ENCODE measurements at places on chromosomes 5 and 9. TPM values are rescaled to one million over a fixed set of nuclear protein-coding genes. Genes with fewer than 3 reads are reported as not detected.

The GRM6 gene
- total RNA-seq: not detected

The TMC1 gene
- total RNA-seq: 0.19 TPM

The FOXD4L3 gene
- total RNA-seq: not detected

The HSD17B4 gene
- 96.5 TPM for total RNA-seq

The SPIN1 gene
- 31.4 TPM for total RNA-seq

The CKMT2 gene
- not detected for total RNA-seq

The CDKN2B gene
- not detected for total RNA-seq

The CHSY3 gene
- 4.0 TPM for total RNA-seq

The AK8 gene
- total RNA-seq: 0.68 TPM

The C5orf58 gene
- 0.58 TPM for total RNA-seq

The SLC4A9 gene
- total RNA-seq: not detected

The SLC34A3 gene
- not detected for total RNA-seq

The IFNA2 gene
- not detected for total RNA-seq

The ABL1 gene
- total RNA-seq: 30.9 TPM

The LCN15 gene
- total RNA-seq: not detected

The TOR1B gene
- 30.3 TPM for total RNA-seq

The TSPAN17 gene
- 11.9 TPM for total RNA-seq

The DDX4 gene
- not detected for total RNA-seq

The YTHDC2 gene
- total RNA-seq: 15.1 TPM

The TMEM215 gene
- not detected for total RNA-seq

The SLC6A3 gene
- not detected for total RNA-seq

The C8G gene
- total RNA-seq: not detected

The FOXD4L6 gene
- 0.05 TPM for total RNA-seq
